Mucosa of gallbladder (tissue), 1 donor: ENCODE measurements at places on chromosomes 2 and 18.

- DNase-seq, result no peak
Measured at GRCh38 chr2:229446350-229446749, 175.3 kb upstream of the PID1 start.

- DNase-seq, result no peak
Measured at GRCh38 chr18:60372596-60372995, at the start of gene MC4R. MC4R (minus strand) TSS chr18:60372775; CDS start chr18:60372349, 426 bp downstream.

GRCh38 chr18:49094136-49094535 lies 143.4 kb upstream of the SMAD7 start:
- no peak for DNase-seq

GRCh38 chr2:25402477-25402876 lies 60.8 kb upstream of the DNMT3A start:
- DNase-seq, result no peak

DNA sequence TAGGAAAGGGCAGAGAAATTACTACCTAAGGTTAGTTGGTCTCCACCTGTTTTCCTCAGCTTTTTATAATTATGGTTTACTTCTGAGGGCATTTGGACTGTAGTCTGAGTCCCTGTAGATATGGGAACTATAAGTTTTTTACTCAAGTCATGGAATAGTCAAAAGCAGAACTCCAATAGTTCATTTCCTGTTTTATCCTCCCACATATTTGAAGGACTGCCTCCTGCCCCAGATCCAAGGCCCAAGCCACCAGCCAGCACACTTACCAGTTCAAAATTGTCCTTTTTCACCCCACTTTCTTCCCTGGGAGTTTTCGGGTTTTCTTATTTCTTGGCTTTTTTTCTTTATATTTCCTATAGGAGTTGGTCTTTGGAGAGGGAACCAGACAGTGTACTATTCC lies 164.1 kb downstream of the MBD5 start:
- no peak for DNase-seq

- DNase-seq, result peak; percentile 62
Measured at GRCh38 chr2:69465513-69466456, 28.6 kb upstream of the NFU1 start.

DNA sequence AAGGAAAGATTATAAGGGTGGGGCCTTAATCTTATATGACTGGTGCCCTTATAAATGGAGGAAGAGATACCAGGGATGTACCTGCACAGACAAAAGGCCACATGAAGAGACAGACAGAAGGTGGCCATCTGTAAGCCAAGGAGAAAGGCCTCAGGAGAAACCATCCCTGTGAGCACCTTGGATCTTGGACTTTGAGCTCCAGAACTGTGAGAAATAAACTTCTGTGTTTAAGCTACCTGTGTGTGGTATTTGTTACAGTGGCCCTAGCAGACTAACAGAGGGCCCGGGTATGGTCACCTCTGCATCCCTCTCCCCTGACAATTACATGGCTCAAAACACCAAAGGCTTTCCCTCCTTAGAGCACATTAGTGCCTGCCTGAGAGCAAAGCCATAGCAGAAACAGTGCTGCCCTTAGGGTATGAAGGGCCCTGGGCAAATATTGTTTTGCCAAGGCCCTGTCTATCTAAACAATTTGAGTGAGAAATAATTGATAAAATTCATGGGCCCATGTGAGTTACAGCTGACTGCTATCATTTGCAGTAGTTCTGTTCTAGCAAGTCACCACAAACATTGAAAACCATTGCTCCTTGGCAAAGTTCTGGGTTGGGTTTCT lies 109.3 kb upstream of the MYCN start:
- no peak for DNase-seq

GRCh38 chr2:11744631-11745394 lies 1.6 kb upstream of the LPIN1 start:
- no peak for DNase-seq
